ENCODE measurements at places on chromosomes 5 and 9.

GRCh38 chr9:127492616-127493015 is 41.3 kb downstream of the LRSAM1 start:
- no peak for DNase-seq

- DNase-seq: no peak
Measured at GRCh38 chr9:133290751-133291302, 15.8 kb upstream of the ABO start.

DNA sequence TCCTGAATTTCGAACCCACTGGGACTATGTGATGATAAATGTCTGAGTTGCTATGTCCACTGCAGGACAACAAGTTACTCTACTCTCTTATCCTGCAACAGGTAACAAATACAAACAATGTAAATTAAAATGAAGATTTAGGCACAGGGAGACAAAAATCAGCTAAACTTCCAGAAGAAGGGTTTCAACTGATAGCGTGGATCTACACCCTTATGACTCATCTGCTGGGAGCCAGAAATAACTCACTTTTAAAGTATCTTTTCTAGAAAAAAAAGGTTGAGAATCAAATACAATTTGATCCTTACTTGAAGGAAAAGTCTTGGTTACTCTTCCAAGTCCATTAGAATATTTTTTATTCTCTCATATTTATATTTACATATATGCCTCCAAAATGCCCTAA is 21.4 kb downstream of the PJA2 start:
- DNase-seq: peak; percentile 31

GRCh38 chr5:160379511-160379910 is 9.1 kb upstream of the C1QTNF2 start:
- no peak for DNase-seq

DNA sequence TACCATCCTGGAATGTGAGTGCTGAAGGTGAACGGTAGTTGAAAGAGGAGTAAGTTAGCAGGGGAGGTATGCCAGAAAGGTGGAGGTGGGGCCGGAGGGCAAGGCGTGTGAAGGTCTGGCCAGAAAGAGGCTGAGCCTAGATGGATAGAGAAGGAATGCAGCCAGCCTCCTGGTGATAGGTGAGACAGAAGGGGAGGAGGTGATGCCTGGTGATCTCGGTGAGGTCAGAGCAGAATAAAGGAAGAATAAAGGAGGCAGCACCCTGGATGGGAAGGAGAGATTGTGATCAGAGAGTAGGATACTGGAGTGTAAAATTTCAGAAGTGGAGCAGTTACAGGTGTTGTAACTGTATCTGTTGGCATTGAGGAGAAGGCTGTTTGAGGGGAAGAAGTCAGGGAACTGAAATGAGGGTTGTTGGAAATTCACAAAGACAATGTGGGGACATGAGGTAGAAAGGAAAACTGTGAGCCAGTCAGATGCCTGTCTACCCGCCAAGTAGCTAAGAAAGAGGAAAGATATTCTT is 2.0 kb downstream of the GNG10 start:
- DNase-seq: no peak

DNA sequence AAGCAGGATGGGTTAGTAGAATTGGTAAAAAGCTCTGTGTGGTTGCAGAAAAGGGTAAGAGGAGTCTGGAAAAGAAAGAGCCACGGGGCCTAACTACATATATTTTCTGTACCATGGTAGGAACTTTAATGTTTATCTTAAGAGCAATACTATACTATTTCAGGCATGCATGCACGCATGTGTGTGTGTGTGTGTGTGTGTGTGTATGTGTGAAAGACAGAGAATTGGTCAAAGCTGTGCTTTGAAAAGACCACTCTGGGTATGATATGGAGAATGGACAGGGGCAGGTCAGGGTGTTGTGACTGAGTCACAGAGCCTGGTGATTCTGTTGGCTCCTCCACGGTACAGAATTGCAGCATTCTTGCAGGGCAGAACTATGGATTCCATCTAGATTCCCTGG is 339.3 kb downstream of the SLIT3 start:
- peak; percentile 43 for DNase-seq

GRCh38 chr9:19946441-19947109 is 157.7 kb upstream of the SLC24A2 start:
- peak; percentile 39 for DNase-seq

- DNase-seq: peak; percentile 76
Measured at GRCh38 chr9:129140397-129141065, 29.3 kb downstream of the PTPA start.

- DNase-seq: peak; percentile 9
Measured at GRCh38 chr5:94407023-94407422, 211.4 kb downstream of the KIAA0825 start.

- peak; percentile 89 for DNase-seq
Measured at GRCh38 chr5:84393969-84394368, 9.3 kb upstream of the EDIL3 start.

- DNase-seq: no peak
Measured at GRCh38 chr5:149474198-149474597, 77.0 kb downstream of the CSNK1A1 start.

- no peak for DNase-seq
Measured at GRCh38 chr5:39020458-39020857, 53.7 kb downstream of the RICTOR start.

DNA sequence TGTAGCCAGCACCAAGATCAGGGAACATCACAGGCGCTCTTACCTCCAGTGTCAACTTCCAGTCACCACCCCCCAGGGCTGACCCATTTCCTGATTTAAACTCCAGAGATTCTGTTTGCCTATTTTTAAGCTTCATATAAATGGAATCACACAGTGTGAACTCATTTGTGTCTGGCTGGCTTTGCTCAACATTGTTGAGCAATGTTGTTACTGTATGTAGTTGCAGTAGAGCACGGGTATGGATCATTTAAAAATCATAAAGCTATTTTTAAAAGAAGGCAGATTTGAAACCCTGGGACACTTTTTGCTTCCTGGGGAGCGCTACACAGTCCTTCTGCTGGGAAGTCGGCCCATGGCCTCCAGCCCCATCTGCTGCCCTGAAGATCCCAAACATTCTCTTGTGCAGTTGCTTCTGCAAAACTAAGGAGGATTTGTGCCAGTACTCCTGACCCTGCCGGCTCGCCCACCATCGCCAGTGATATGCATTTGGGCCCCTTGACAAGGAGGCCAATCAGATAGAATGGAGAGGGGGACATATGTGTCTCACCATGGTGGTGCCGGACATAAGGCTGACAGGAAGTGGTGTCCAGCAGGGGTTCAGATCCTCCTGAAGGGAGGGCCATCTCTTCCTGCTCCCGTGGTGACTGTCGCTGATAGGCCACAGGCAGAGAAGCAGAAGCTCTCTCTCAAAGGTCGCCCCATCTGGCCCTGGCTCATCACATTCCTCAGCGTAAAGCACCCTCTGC is 13.3 kb downstream of the DCANP1 start:
- DNase-seq: peak; percentile 24

GRCh38 chr9:72818385-72818784 is 134.5 kb downstream of the ALDH1A1 start:
- no peak for DNase-seq

DNA sequence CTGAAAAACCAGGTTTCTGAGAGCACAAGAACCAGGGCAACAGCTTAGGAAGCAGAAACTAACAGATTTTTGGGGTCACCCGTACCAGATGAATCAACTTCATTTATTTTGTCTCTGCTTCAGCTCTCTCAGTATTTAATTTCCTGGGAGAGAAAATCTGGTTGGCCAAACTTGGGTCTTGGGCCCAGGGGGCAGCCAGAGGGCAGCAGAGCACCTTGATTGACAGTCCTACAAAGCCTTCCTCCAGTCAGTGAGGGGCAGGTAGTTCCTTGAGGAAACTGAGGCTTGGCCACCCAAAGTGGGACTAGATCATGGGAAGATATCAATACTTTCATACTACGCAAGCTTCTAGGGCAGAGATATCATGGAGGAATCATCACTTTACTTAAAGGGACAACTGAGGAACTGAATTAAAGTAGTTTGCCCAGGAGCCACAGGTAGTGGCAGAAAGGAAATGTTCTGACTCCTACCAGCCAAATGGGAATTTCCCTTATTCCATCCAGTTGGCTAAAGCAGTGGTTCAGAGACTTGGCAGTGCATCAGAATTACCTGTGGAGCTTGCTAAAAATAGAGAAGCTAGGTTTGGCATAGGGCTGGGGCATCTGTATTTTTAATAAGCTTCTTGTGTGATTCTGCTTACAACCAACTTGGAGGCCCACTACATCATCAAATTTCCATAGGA is 21.5 kb upstream of the ARHGAP26 start:
- no peak for DNase-seq

- DNase-seq: peak; percentile 11
Measured at GRCh38 chr5:57784121-57784520, 301.5 kb upstream of the ACTBL2 start.

DNA sequence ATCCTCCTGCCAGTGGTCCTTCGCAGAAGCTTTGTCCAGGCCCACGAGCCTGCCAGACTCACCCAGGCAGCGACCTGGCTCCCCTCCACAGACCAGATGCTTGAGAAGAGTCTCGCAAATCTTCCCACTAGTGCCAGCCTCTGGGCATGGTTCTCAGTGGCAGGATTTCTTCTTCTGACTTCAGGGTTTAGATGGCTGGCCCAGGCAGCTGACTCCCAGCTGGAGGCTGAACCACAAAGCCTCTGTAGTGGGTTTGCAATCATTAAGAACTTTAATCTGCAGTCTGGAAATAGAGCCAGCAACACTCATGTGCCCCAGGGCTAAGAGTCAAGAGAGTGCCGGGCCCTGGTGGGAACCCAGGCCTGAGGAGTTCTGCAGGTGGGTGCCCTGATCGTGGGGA is 90.6 kb upstream of the ICE1 start:
- DNase-seq: no peak

DNA sequence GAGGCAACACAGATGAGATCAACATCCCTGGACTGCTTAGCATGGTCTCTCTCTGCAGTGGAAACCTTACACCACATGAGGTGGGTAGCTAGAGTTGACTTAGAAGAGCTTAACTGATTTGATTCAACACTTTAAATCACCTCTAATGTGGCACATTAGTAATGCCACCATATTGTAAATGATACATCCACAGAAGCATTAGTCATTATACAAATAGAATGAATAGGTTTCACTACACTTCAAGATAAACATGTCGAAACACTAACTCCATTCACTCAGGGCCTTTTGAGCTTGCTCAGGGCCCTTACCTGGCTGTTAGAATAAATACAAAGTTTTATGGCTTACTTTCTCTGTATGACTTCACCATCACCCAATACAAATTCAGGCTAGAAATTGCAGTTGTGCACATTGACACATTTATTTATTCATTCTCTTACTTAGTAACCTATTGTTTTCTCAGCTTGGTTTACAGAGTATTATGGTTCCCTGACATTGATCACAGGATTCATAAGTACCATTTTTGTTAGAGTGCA is 9.3 kb upstream of the SMAD5 start:
- peak; percentile 5 for DNase-seq

GRCh38 chr9:24464319-24464951 is 81.3 kb downstream of the IZUMO3 start:
- DNase-seq: peak; percentile 62

DNA sequence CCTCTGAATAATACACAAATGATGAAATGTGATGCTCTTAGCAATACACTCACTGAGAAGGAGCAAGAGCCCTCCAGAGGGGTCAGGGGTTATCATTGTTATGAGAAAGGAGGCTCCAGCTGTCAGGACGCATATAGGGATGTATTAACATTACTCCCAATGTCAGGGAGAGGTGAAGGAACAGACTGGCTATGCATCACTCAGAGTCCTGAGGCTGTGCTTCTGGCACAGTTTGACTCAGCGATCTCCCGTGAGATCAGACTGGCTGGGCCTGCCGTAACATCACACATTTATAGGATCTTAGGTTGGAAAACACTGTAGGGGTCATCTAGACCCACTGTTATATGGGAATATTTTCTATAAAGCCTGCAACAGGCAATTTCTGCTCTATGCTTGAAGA is 226.5 kb upstream of the GLRA1 start:
- DNase-seq: no peak

DNA sequence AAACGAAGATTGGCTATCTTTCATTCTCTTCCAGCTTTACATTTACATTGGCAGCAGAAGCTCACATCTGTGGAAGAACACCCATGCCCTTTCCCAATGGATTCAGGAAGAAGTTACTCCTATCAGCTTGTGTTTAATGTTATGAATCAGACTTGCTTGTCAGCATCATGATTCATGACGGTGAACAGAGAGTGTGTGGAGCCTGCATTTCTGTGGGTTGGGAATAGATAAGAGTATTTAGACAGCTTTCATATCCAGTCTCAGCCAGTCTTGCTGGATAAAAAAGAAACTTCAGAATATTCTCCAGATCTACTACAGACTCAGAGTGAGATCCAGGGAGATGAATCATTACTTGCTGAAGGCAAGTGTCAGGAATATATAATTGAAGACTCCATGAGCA is 812.9 kb upstream of the ZNF608 start:
- peak; percentile 96 for DNase-seq

DNA sequence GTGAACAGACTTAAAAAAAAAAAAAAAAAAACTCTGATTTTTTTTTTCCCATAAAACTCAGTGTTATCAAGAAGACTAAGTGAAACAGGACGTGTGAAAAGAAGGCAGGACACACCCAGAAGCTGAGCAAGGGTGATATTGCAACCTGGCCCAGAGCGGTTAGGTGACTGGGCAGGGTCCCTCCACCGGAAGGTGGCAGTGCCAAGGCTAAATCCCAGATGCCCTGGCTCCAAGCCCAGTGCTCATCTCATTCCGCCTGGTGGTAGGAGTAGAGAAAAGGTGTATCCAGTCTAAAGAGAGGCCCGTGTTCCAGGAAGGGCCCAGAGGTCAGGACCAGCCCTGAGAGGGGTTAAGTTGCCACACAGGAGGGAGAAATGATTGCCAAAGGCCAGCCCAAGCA is 51.5 kb upstream of the SAP30L start:
- DNase-seq: no peak

Measured in fibroblast of skin of back (primary cell).